ENCODE measurements at places on chromosomes 7 and 10.

DNA sequence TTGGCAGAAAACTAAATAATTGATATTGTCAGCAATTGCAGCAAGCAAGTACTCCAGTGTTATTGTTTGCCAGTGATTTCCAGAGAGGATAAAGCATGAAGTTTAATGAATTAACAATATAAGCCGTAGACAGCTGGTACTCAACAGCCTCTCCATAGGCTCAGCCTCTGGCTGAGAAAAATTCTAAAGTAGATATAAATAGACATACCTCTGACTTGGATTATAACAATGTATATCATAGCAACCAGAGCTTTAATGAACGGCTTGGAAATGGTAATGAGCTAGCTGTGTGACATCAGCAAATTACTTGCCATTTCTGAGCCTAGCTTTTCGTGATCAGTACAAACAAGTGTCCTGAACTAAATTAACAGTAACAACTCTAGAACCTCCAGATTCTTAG lies 1055.4 kb upstream of the AUTS2 start:
- no peak for DNase-seq

- DNase-seq = no peak
Observed at GRCh38 chr10:103854265-103854685, 1.1 kb downstream of the SH3PXD2A start.

DNA sequence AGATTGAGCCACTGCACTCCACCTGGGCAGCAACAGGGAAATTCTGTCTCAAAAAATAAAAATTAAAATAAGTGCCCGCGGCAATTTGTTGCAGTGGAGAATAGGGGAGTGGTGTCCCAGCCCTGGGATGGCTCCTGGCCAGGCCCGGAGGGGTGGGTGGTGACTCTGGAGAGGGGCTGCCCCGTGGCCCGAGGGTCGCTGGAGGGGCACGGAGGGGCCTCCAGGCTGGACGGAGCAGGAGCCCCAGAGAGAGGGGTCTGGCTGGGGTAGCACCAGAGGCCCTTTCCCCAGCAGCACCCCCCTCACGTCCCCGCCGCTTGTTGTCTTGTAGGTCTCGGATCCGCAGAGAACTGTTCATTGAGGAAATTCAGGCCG lies 38.6 kb upstream of the SH2B2 start:
- DNase-seq = no peak

GRCh38 chr10:131706952-131707351 lies 193.9 kb upstream of the PPP2R2D start:
- DNase-seq = no peak

- no peak for DNase-seq
Observed at GRCh38 chr10:53675177-53675576, 902.6 kb upstream of the MBL2 start.

- no peak for DNase-seq
Observed at GRCh38 chr7:148319316-148319808, 271.2 kb upstream of the C7orf33 start.

- DNase-seq = no peak
Observed at GRCh38 chr7:149772956-149773434, 393 bp downstream of the ZNF467 start.

GRCh38 chr7:91618776-91619765 lies 261.4 kb downstream of the MTERF1 start:
- no peak for DNase-seq

DNA sequence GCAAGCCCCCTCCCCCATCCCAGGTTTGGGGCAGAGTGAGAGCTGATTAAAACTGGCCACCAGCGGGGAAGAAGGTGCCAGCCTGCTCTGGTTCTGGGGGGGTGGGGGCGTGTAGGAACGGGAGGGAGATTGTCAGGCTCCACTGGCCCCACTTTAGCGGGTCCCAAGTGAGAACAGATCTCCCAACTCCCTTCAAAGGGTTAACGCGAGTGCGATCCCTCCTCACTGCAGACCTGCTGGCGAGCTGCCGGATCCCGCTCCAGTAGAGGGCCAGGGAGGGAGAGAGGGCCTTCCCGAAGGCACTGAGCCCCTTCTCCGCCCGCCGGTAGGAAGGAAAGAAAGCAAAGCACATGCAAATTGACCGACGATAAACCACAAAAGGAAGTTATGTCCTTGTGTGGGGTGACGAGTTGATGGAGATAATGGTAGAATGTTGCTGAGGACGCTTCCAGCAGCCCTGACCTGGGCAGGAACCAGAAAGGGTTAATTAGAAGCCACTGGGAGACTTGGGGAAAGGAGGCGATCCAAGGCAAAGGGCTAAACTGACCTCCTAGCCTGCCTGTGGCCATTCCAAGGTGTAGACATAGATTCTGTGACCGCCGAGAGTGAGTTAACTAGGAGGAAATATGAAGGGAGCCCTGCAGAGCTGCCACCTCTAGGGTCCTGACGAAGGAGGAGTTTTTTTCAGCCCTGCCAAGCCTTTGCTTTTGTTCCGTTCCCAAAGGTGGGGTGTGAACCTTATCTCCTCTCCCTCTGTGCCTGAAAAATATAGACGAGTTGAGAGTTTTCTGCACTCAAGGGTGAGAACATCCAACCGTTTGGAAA lies 1.5 kb downstream of the NRG3 start:
- no peak for DNase-seq

DNA sequence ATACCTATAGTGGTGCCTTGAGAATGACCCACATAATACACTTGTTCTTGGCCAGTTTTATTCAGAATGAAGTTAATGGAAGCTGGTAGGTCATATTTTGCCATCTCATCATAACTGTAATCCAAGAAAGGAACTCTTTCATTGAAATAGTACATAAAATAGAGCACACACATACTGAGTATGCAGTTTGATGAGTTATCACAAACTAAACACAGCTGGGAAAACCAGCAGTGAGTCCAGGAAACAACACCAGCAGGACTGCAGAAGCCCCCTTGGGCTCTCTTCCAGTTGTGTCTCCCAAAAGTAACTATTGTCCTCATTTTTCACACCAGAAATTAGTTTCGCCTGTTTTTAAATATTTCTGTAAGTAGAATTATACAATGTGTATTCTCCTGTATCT lies 19.8 kb upstream of the CH25H start:
- DNase-seq = no peak

GRCh38 chr7:142298627-142299026 lies 40.8 kb upstream of the PRSS58 start:
- DNase-seq = no peak

- DNase-seq = no peak
Observed at GRCh38 chr7:4135301-4135700, 546.8 kb upstream of the FOXK1 start.

DNA sequence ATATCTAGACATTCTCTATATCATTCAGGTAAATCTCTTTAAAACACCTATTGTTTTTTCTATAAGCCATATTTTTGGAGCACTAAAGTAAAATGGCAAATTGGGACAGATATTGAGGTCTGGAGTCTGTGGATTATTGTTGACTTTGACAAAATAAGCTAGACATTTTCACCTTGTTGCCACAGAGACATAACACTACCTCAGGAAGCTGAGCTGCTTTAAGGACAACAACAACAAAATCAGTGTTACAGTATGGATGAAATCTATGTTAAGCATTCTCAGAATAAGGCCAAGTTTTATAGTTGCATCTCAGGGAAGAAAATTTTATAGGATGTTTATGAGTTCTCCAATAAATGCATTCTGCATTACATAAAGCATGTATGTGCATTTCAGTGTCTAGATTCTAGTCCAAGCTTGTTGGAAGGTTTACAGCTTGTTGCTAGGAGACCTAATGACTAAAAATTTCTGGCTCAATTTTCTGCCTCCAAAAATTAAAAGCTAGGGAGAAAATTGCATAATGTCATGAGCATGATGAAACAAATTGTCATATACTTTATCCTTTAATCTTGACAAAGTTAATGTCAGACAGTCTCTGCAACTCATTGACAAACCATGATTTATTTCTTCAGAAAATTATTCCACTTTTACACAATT lies 18.3 kb downstream of the LIPM start:
- DNase-seq = peak; percentile 74

DNA sequence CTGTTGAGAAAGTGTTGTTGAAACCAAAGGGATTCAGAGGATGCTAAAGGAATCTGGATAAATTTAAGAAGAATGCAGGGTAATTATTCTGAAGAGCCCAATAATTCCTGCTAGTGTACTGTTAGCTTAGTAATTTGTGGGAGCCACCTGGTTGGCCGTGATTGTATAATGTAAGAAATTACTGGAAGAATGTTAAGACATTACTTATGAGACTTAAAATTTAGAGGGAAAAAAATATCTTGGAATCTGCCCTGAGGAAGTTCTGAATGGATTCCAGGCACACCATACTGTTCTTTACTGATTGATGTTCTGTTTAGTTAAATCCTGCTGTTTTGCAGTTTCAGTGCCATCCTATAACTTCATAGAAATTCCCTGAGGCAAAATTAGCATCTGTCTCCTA lies 155.0 kb upstream of the RHOBTB1 start:
- DNase-seq = no peak

GRCh38 chr10:60237977-60238758 lies 151.5 kb downstream of the ANK3 start:
- peak; percentile 18 for DNase-seq

GRCh38 chr7:76282344-76283253 lies 19.9 kb upstream of the HSPB1 start:
- no peak for DNase-seq

- DNase-seq = no peak
Observed at GRCh38 chr10:130220251-130221185, 84.3 kb downstream of the GLRX3 start.

GRCh38 chr7:513521-514166 lies 6.0 kb downstream of the PDGFA start:
- DNase-seq = no peak

DNA sequence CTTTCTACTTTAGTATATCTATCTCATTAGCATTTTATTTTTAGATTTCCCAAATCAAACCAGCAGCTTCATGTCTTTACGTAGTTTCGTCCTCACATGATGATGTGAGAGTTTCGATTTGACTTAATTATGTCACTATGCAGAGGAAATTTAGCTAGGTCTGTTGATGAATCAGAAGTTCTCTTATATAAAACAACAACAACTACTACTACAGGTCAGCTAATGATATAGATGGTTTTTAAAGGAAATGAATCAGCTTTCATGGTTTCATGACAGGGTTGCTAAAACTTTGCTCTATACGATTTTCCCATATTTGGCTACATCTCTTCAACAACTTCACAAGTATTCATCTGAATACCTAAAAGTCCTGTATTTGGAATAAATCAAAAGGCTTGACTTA lies 28.6 kb downstream of the JAZF1 start:
- peak; percentile 62 for DNase-seq

GRCh38 chr10:42652858-42653257 lies 14.5 kb upstream of the ZNF33B start:
- DNase-seq = no peak

DNA sequence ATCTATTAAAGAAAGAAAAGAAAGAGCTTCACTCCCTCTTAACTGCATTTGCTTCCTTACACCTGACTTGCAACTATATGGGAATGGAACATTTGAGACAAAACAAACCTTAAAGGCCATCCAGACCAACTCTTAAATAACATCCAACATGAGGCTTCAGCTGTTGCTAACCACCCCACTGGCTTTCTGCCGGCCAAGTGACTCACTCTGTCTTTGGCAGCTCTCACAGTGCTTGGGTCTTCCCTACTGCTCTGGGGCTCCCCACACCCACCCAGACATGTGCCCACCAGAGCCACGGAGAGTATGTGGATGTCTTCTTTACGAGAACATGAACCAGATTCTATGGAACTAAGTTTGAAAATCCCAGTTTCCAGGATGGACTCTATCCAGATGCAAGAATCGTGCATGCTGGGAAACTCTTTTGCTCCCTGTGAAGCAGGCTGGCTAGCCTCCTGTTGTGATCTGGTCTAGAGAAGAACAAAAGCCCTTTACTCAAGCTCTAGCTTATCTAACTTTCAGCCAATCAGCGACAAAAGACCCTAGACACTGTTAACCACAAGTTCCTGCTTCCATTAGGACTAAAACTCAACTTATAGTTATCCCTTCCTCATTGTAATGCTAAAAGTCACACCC lies 245.7 kb downstream of the TCERG1L start:
- DNase-seq = no peak

DNA sequence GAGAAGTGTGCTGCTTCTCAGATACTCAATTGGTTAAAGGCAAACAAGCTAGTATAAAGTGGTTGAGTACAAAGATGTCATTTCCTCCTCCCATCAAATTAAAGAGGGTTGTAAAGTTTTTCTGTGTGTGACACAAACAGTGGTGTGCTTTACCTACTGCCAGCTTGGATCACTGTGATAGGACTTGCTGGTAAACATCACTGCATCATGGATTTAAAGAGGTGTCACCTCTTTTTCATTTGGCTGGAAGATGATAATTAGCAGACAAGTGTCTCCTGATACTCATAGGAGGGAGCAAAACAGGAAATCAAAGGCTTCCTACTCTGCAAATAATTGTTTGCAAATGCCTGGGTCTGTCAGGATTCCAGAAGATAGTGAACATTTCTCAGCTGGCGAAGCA lies 200.5 kb downstream of the MDFIC start:
- DNase-seq = no peak

DNA sequence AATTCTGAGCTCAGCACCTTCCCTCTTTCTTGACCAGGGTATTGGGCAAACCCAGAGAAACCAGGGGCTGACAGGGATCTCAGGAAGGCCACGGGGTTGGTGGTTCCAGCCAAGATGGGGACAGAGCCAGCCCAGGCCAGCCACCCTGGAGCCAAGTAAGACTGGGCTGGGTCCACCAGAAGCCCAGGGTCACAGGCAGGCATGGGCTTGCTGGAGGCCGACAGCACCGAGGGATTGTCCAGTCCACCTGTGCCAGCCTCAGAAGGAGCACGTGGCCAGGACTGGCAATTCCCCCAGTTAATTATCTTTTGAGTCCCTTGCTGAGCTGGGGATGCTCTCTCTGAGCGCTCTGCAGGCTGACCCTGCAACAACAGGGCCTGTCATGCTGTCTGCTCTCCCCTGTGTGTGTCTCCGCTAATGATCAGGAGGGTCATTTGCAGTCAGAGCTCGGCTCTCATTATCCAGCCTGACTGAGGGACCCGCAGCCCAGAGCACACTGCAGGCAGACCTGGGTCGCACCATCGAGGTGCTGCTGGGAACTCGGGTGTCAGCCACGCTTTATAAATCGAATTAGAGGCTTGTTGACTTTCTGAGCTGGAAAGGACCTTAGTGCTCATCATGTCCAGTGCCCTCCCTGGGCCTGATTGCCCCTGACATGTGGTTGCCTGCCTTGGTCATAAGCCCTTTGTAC lies 69.5 kb upstream of the PPIF start:
- DNase-seq = no peak

DNA sequence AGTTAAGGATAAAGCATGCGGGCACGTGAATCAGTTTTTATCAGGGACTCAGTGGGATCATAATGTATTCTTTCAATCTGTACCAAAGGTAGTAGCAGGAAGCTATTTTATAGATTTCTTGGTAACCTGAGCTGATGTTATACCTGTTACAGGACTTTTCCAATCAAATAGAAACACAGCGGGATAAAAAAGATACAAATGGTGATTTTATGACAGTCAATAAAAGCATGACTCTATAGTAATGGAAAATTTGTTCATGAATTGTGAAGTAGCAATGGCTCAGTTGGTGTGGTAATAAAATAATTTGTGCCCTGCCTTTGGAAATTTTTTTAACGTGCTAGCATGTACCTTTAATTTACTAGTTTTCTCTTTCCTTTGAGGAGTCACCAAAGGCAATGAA lies 300.7 kb upstream of the CELF2 start:
- DNase-seq = no peak

All from fibroblast of skin of left biceps (primary cell).